HepG2 (cell line): ENCODE measurements at places on chromosomes 13 and 19. TPM values are rescaled to one million over a fixed set of nuclear protein-coding genes. Genes with fewer than 3 reads are reported as not detected.

- DNase-seq = peak; percentile 91
Observed at GRCh38 chr19:1438035-1438932, at the start of gene RPS15. RPS15 (plus strand) TSS chr19:1438396; CDS start chr19:1438426, 30 bp downstream.

The NFIC gene
- total RNA-seq = 2.5 and 2.9 TPM in 2 replicates

DNA sequence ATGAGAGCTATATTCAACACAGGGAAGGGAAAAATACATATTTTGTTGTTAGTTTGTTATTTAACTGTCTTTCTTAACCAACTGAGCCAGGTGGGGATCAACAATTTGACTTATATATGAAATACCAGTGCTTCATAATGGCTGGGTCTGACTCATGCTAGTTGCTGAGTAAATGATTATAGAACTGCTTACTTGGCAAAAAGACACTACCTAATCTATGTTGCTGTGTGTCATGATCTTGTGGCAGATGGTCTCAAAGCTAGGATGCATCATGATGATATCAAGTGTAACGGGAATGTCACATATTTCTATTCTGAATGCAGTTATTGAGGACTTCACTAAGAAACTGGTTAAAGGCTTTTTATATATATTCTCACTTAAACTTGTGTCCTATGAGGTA lies 727.4 kb upstream of the SLITRK1 start:
- DNase-seq = no peak

The ZNF419 gene
- 8.8 and 9.0 TPM in 2 replicates for total RNA-seq

The LPAR6 gene
- total RNA-seq = 17.9 and 24.4 TPM in 2 replicates

GRCh38 chr13:86563308-86563707 lies 764.1 kb upstream of the SLITRK6 start:
- DNase-seq = no peak

DNA sequence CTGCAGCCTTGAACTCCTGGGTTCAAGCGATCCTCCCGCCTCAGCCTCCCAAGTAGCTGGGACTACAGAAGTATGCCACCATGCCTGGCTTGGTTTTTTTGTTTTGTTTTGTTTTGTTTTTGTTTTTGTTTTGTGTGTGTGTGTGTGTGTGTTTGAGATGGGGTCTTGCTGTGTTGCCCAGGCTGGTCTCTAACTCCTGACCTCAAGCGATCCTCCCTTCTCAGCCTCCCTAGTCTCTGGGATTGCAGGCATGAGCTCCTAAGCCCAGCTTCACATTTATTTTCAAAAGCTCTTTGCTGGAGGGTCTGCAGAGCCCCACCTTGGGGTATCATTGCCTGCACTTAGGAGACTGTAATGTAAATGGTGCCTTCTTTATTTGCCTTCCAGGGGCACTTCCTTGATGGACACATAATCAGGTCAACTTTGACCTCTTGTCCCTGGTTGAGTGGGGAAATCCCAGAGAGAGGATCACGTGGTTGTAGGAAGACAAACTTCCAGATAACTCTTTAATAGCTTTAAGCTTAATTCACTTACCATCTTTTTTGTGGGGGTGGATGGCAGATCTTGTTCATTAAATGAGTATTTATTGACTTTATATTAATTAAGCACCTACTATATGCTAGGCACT lies 72.9 kb upstream of the NPAS1 start:
- DNase-seq = peak; percentile 29

DNA sequence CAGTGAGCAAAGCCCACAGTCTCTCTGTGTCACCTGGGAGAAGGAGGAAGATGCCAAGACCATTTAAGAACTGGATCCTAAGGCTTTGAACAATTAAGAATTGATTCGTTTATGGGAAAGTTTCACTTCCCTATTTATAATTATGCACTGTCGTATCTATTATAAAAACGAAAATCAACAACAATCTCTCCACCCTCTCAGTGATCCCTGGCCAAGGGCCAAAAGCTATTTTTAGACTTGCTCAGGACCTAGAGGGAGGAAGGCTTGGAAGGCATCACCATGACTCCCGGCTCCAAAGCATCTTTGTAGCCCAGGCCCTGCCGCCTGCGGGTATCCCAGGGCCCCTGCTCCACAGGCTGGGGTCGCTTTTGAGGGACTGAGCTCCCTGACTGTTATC lies 1.3 kb downstream of the RHPN2 start:
- DNase-seq = no peak

The PTGIR gene
- total RNA-seq = not detected in 2 replicates
